ENCODE measurements at places on chromosomes 13 and 19.

GRCh38 chr19:45824531-45825262 lies 9.6 kb upstream of the RSPH6A start:
- DNase-seq, result no peak

GRCh38 chr13:113863524-113864272 lies at the start of gene GAS6:
Gene GAS6, minus strand, starts transcription at chr13:113864076. Its CDS starts 156 bp downstream, at chr13:113863920.
- peak; percentile 47 for DNase-seq

DNA sequence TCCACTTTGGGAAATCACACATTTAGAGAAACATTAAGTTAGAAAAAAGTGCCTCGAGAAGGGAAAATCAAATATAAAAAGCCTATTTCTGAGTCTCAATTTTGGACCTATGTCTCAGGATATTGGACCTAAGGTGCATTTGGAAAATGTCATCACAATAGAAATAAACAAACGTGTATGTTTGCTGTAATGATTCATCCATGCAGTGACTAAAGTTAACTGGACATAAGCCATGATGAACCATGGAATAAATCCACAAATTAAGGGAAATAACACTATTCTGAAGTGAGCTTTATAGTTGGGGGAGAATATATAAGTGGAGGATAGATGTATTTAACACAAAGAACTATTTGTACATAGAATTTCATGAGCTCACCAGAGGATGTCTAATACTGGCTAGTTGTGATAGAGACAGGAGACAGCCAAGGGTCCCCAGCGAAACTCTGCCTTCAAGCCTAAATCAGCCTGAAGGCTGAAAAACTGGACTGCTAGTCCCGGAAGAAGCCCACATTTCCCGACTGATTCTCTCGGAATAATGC lies 963.3 kb upstream of the SPRY2 start:
- DNase-seq, result no peak

- peak; percentile 50 for DNase-seq
Observed at GRCh38 chr13:98648141-98648540, 71.2 kb upstream of the STK24 start.
